CD4-positive, alpha-beta memory T cell (primary cell): ENCODE measurements at places on chromosomes 6 and 20. TPM values are rescaled to one million over a fixed set of nuclear protein-coding genes. Genes with fewer than 3 reads are reported as not detected.

- no peak for DNase-seq
Measured at GRCh38 chr6:143270026-143270425, 180.5 kb downstream of the ADAT2 start.

- DNase-seq = no peak
Measured at GRCh38 chr6:148431413-148431812, 88.8 kb downstream of the SASH1 start.

GRCh38 chr20:11540558-11540957 is 377.1 kb upstream of the BTBD3 start:
- DNase-seq = no peak

DNA sequence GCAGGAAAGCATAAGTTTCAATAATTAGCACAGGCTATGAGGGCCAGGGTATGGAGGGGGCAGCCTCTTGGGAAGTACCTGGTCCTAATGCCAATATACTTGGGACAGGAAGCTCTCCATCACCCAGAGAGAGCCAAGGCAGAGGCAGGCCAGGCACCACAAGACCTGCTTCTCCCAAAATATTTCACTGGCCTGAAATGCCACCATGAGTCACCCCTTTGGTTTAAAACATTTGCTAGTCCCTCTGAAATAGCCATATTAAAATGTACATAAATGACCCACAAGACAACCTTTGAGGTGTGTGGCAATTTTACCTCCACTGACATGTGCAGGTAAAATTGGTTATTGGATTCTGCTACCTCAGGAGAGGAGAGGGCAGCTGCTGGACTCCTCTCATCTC is 23.4 kb upstream of the SCUBE3 start:
- no peak for DNase-seq

DNA sequence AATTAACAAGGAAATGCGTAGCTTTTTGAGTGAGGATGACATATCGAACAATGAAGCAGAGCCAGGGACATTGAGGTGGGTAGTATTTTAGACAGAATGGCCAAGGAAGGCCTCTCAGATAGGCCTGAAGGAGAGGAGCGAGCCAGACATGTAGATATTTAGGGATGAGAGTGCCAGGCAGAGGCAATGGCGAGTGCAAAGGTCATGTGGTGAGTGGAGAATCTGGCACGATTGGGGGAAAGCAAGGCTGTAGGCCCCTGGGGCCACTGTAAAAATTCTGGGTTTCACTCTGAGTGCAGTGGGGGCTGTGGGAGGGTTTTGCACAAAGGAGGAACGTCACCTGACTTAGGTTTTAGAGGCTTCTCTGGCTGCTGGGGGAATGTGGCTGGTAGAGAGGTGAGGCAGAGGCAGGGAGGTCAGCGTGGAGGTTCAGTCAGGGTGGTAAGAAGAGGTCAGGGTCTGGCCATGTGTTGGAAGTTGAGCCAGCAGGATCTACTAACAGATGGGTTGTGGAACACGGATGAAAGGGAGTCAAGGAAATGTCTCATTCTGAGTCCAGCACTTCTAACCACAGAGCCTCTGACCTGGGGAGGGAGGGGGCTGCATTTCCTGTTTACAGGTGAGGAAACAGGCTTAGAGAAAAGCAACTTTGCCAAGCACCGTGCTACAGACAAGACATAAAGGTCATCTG is 11.3 kb downstream of the SIRPA start:
- DNase-seq = no peak

- peak; percentile 62 for DNase-seq
Measured at GRCh38 chr6:155327326-155328073, 13.2 kb upstream of the TFB1M start.

- DNase-seq = no peak
Measured at GRCh38 chr20:23291575-23292240, 58.9 kb upstream of the NXT1 start.

- DNase-seq = no peak
Measured at GRCh38 chr6:49918787-49919186, 45.2 kb downstream of the DEFB114 start.

GRCh38 chr6:168756009-168756634 is 315.1 kb downstream of the SMOC2 start:
- no peak for DNase-seq

Gene SASH1
- total RNA-seq = 0.30 TPM

Gene PSMA7
- total RNA-seq = 190 TPM

Gene SLC22A2
- not detected for total RNA-seq

Gene THBS2
- total RNA-seq = not detected

Gene CENPB
- 56.7 TPM for total RNA-seq

Gene IP6K3
- total RNA-seq = not detected
